ENCODE measurements at places on chromosomes 5 and 9. TPM values are rescaled to one million over a fixed set of nuclear protein-coding genes. Genes with fewer than 3 reads are reported as not detected.

The SHISAL2B gene
- not detected for polyA plus RNA-seq

GRCh38 chr5:135645336-135646180 lies 66.8 kb upstream of the CXCL14 start:
- DNase-seq = no peak

GRCh38 chr5:135079099-135079681 lies 45.2 kb upstream of the PITX1 start:
- no peak for DNase-seq

DNA sequence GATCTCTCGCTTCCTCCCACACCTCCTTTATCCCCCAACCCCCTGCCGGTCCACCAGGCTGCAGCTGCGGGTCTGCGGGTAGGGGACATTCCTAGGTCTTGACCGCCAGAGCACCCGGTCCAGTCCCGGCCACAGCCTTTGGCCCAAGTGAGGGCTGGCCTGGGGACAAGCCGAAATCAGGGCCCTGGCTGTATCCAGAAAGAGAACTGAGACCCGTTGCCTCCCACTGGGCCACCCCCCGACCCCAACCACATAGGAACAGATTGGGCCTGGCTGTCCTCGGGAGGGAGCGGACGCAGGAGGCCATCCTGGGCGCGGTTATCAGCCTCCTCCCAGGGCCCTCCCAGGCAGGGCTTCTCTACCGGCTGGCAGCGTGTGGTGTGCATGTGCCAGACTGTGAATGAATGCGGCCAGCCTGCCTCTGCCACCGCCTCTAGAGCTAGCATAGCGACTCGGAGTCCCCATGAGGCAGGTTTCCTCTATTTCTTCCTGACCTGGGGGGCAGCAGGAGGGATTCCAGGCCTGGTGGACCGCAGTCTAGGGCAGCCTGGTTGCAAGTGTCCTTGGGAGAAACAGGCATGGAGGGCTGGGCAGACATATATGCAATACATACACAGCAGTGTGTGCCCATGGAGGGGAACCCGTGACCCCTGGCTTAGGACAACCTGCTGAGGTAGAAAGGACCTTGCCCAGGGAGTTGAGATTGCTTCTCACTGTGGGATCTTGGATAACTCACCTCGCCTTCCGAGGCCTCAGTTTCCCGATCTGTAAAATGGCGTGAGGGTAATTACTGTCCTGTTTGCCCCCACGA lies 1.2 kb downstream of the N4BP3 start:
- DNase-seq = no peak

DNA sequence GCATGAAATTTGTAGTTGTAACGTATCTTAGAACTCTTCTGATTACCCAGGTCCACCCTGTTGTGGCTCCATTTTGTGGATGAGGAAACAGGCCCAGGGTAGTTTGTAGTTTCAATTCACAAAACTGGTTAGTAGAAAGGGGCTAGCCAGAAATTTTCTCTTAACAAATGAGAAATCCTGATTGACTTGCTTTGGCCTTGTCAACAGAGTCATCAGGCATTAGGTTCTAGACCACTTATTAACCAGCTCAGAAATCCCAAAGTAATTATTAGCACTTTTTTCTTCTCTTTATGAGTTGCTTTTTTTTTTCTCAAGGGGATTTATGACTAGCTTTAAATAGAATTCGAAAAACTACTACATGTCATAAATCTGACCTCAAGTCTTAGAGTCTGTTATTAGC lies 160.2 kb downstream of the SH3GL2 start:
- DNase-seq = no peak

DNA sequence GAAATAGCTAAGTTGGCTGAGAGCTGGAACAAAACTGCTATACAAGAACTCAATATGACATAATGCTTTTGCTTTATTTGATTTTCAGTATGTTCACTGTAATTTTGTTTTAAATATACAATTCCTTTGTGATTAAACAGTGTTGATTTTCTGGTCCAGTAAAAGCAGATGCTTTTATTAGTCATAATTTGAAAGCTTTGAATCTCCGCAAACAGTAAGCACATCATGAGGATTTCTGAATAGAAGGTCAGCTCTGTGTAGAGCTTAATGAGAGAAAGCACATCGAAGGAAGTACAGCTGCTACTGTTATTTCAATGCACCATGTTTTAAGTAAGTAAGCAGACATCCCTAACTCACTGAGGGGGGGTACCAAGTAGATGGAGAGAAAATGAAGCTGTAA lies 701.3 kb upstream of the ACO1 start:
- peak; percentile 7 for DNase-seq

The CENPK gene
- not detected for polyA plus RNA-seq

Measured in muscle of arm (tissue), 14 donors.